ENCODE measurements at places on chromosomes 6 and 20. TPM values are rescaled to one million over a fixed set of nuclear protein-coding genes. Genes with fewer than 3 reads are reported as not detected.

Gene SEL1L2
- total RNA-seq: not detected

Gene CCN5
- 29.9 TPM for total RNA-seq

Gene DSP
- total RNA-seq: 56.3 TPM

Gene NHLRC1
- 1.9 TPM for total RNA-seq

Gene RGS17
- total RNA-seq: 5.9 TPM

Gene FAXC
- total RNA-seq: 6.3 TPM

Gene HLA-DRB5
- not detected for total RNA-seq

Gene PTPRK
- total RNA-seq: 17.3 TPM

Gene SCRT2
- total RNA-seq: not detected

Gene SYCP2
- total RNA-seq: 0.81 TPM

Gene SMOC2
- not detected for total RNA-seq

Gene CALHM6
- 0.45 TPM for total RNA-seq

Gene LRP11
- 33.8 TPM for total RNA-seq

Gene MRAP2
- total RNA-seq: 1.3 TPM

Gene FAM110A
- 11.2 TPM for total RNA-seq

Gene LHFPL5
- 0.13 TPM for total RNA-seq

Data from A549 treated with DMSO at 1 μM for 4 hours (cell line).